ENCODE measurements at places on chromosomes 11 and 22.

GRCh38 chr11:58998480-58999290 is 59.4 kb downstream of the GLYATL1 start:
- DNase-seq = no peak

GRCh38 chr11:110793556-110793955 is 81.3 kb upstream of the ARHGAP20 start:
- no peak for DNase-seq

GRCh38 chr11:42169191-42169590 is 709.7 kb upstream of the LRRC4C start:
- no peak for DNase-seq

DNA sequence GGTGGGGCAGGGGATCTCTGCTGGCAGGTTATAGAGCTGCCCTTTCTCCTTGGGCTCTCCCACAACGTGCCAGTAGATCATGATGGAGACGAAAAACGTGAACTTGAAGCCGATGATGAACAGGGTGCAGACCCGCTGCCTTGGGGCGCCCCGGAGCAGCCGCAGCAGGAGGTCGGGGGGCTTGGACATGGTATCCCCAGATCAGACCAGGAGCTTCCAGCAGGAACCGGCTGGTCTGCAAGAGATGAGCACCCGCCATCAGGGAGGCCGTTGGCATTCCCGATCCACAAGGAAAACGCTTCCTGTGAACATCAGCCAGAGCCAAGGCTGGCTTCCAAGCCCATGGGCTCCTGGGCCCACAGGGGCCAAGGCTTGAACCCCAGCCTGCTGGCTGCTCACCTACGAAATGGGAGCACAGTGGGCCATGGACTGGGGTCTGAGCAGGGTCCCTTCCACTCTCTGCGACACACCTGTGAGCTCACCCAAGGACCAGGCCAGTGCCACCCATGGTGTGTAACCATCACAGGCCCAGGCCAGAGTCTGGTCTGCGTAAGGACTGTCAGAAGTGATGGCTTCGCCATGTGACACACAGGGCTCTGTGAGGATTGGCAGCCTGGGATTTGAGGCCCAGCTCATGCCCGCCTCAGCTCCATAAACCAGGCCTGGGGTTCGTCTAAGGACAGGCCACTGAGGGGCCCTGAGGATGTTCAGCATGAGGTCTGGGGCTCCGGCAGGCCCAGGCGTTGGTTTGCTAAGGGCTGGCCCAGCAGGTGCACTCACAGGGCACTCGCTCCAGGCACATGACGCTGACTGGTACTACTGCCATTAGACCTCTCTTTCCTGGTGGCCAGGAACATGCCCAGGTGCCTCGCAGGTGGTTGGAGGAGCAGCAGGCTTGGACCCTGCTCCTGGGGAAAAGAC is 26.6 kb downstream of the A4GALT start:
- no peak for DNase-seq

Measured in NCI-H1105 treated with DMSO at 0.1 percent for 48 hours (cell line).